Naive B cell (primary cell): ENCODE measurements at places on chromosomes 7 and 10. TPM values are rescaled to one million over a fixed set of nuclear protein-coding genes. Genes with fewer than 3 reads are reported as not detected.
A peak's percentile ranks its signal among the peaks of the same experiment; 100 is the strongest.

DNA sequence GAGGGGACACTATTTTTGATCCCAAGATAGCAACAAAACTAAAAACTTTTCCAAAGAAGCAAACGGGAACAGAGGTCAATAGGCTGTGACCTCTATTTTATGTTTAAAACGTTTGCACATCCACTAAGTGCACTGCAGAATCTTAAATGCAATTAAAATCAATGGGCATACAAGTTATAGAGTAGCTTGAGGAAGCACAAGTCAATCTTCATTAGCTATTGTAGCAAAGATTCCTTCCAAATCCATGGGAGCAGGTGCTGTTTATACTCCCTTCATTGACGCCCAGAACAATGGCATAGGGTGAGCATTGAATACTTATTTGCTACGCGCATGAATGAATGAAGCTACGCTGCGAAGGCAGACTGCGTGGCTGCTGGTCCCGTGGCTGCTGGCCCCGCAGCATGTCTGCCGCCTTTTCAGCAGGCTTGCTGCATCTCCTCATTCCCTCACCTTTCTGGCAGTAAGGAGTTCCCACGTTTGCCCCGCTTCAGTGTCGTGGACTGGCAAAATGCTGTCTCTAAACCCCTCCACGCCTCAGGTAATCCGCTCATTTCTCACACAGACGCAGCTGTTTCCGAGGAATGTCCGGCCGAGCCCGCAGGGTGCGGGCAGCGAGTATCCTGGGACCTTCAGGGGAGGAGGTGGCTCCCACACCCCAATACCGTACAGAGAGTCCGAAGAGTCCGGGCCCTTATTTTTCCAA, 754 bp upstream of the PHYHIPL start:
- peak overlapping the region; percentile 37 for H3K4me3 ChIP-seq
- no peaks in the 10 kb centered on the region for H3K4me1 ChIP-seq
- DNase-seq: no peak
- no peaks in the 10 kb centered on the region for H3K36me3 ChIP-seq

DNA sequence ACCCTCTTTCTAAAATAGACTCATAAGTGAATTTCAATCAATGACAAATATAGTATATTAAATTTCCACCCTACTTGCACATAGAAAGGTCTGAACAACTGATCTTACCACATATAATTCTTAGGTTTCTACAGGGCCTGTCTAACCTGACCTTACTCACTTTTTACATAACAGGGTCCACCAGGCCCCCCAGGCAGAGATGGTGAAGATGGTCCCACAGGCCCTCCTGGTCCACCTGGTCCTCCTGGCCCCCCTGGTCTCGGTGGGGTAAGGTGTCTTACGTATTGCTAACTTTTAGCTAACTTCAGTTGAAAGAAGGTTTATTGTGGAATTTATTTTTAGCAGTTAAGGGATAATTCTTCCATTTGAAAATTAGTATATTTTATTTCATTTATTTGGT, 5.3 kb downstream of the COL1A2 start:
- H3K4me3 ChIP-seq: no peak overlapping the region
- peaks cover 5% of the 10 kb centered on the region for H3K4me1 ChIP-seq
- H3K27ac ChIP-seq: no peak overlapping the region
- H3K27me3 ChIP-seq: no peaks in the 10 kb centered on the region
- no peak for DNase-seq
- H3K36me3 ChIP-seq: peaks cover 2% of the 10 kb centered on the region

DNA sequence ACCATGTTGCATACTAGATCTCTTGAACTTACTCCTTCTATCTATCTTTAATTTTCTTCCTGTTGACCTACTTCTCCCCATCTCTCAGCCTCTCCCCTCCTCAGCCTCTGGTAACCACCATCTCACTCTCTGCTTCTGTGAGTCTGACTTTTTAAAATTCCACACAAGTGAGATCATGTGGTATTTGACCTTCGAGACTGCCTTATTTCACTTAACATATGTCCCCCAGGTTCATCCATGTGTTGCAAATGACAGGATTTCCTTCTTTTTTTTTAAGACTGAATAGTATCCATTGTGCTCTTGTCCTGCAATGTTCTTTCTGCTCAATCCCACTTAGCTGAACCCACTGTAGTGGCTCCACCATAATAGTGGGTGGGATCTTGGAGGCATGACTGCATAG, 51.4 kb upstream of the DNAJC1 start:
- no peaks in the 10 kb centered on the region for H3K4me1 ChIP-seq
- H3K27ac ChIP-seq: no peak overlapping the region
- no peaks in the 10 kb centered on the region for H3K36me3 ChIP-seq
- peaks cover 13% of the 10 kb centered on the region for H3K27me3 ChIP-seq
- no peak for DNase-seq

GRCh38 chr7:103569621-103570305, 123.8 kb upstream of the SLC26A5 start:
- H3K36me3 ChIP-seq: no peaks in the 10 kb centered on the region
- no peak for DNase-seq

- peaks cover 87% of the 10 kb centered on the region for H3K4me1 ChIP-seq
- H3K36me3 ChIP-seq: peaks cover 17% of the 10 kb centered on the region
- H3K27me3 ChIP-seq: no peaks in the 10 kb centered on the region
- peak overlapping the region; percentile 51 for H3K27ac ChIP-seq
Measured at GRCh38 chr7:43631559-43631958, 48.7 kb downstream of the STK17A start.

GRCh38 chr10:58743466-58744115, 230.9 kb downstream of the BICC1 start:
- no peaks in the 10 kb centered on the region for H3K4me1 ChIP-seq
- H3K36me3 ChIP-seq: no peaks in the 10 kb centered on the region
- H3K4me3 ChIP-seq: no peak overlapping the region
- DNase-seq: no peak

GRCh38 chr7:130358471-130358870, 13.9 kb downstream of the CPA5 start:
- no peak for DNase-seq
- no peak overlapping the region for H3K4me3 ChIP-seq
- peaks cover 4% of the 10 kb centered on the region for H3K36me3 ChIP-seq
- H3K27me3 ChIP-seq: no peaks in the 10 kb centered on the region

GRCh38 chr10:91159254-91159783, 61.1 kb upstream of the PCGF5 start:
- DNase-seq: no peak
- no peaks in the 10 kb centered on the region for H3K36me3 ChIP-seq
- no peak overlapping the region for H3K4me3 ChIP-seq
- peaks cover 24% of the 10 kb centered on the region for H3K4me1 ChIP-seq
- H3K27me3 ChIP-seq: no peaks in the 10 kb centered on the region

DNA sequence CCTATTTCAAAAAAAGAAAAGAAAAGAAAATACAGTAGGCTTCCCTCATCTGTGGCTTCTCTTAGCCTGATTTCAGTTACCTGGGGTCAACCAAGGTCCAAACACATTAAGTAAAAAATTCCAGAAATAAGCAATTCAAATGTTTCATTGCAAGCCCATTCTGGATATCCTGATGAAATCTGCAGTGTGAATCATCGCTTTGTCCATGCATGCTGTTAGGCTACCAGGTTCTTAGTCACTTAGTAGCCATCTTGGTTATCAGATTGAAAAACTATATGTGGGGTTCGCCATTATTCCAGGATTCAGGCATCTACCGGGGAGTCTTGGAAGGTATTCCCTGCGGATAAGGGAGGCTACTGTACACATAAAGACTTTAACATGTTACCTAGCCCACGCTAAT, 991 bp upstream of the FAM204A start:
- no peak overlapping the region for H3K4me3 ChIP-seq
- H3K27ac ChIP-seq: no peak overlapping the region
- DNase-seq: no peak
- H3K4me1 ChIP-seq: peaks cover 28% of the 10 kb centered on the region
- H3K27me3 ChIP-seq: peaks cover 4% of the 10 kb centered on the region

GRCh38 chr7:27213433-27214238, 13.7 kb upstream of the HOXA13 start:
- H3K27me3 ChIP-seq: peaks cover 85% of the 10 kb centered on the region
- H3K27ac ChIP-seq: no peak overlapping the region
- no peak for DNase-seq
- peak overlapping the region; percentile 40 for H3K4me3 ChIP-seq

GRCh38 chr10:79070081-79070605, 1.4 kb downstream of the ZMIZ1 start:
- H3K4me3 ChIP-seq: peak overlapping the region; percentile 94
- no peaks in the 10 kb centered on the region for H3K36me3 ChIP-seq
- peaks cover 13% of the 10 kb centered on the region for H3K27me3 ChIP-seq

DNA sequence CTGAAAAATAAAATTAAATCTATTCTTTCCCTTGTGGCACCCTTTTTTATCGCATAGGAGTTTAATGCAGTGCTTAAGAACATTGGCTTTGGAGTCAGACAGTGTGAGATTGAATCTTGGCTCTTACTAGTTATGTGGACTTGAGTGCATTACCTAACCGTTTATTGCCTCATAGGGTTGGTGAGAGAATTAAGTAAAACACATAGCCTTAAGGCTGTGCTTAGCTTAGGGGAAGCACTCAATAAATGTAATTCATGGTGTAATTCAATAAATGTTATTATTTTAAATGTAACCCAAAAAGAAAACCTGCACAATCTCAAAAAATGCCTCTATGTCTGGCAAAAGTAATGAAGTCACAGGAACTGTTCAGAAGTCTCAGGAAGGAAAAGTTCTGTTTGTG, 2.7 kb downstream of the STK17A start:
- H3K27me3 ChIP-seq: peaks cover 4% of the 10 kb centered on the region
- H3K36me3 ChIP-seq: peaks cover 7% of the 10 kb centered on the region
- peak overlapping the region; percentile 98 for H3K27ac ChIP-seq
- peak overlapping the region; percentile 98 for H3K4me3 ChIP-seq
- no peak for DNase-seq

GRCh38 chr10:48451969-48452878, 145.7 kb downstream of the MAPK8 start:
- no peaks in the 10 kb centered on the region for H3K36me3 ChIP-seq
- no peak for DNase-seq
- no peak overlapping the region for H3K27ac ChIP-seq
- peaks cover 18% of the 10 kb centered on the region for H3K4me1 ChIP-seq
- H3K27me3 ChIP-seq: no peaks in the 10 kb centered on the region

- H3K27me3 ChIP-seq: peaks cover 15% of the 10 kb centered on the region
- DNase-seq: no peak
- H3K4me3 ChIP-seq: no peak overlapping the region
- H3K27ac ChIP-seq: no peak overlapping the region
Measured at GRCh38 chr10:122188706-122189105, 82.4 kb upstream of the BTBD16 start.

- H3K36me3 ChIP-seq: peaks cover 5% of the 10 kb centered on the region
- no peak overlapping the region for H3K27ac ChIP-seq
- H3K4me1 ChIP-seq: peaks cover 8% of the 10 kb centered on the region
- H3K4me3 ChIP-seq: no peak overlapping the region
- no peak for DNase-seq
Measured at GRCh38 chr10:104639590-104640338, 1.3 kb upstream of the SORCS3 start.

VAX1 gene
- not detected for polyA plus RNA-seq

SKIDA1 gene
- not detected for polyA plus RNA-seq

TFR2 gene
- polyA plus RNA-seq: 0.63 TPM

DRGX gene
- polyA plus RNA-seq: not detected

LMTK2 gene
- 2.4 TPM for polyA plus RNA-seq

ANKRD61 gene
- polyA plus RNA-seq: 0.48 TPM

LDB1 gene
- polyA plus RNA-seq: 33.6 TPM

JCAD gene
- polyA plus RNA-seq: 1.6 TPM

FANK1 gene
- polyA plus RNA-seq: not detected

CHPF2 gene
- 43.9 TPM for polyA plus RNA-seq

MCM10 gene
- polyA plus RNA-seq: not detected

TMEM236 gene
- not detected for polyA plus RNA-seq

SLC13A1 gene
- not detected for polyA plus RNA-seq

CUX1 gene
- polyA plus RNA-seq: 31.5 TPM
